ENCODE measurements at places on chromosomes 6 and 20.
A peak's percentile ranks its signal among the peaks of the same experiment; 100 is the strongest.

DNA sequence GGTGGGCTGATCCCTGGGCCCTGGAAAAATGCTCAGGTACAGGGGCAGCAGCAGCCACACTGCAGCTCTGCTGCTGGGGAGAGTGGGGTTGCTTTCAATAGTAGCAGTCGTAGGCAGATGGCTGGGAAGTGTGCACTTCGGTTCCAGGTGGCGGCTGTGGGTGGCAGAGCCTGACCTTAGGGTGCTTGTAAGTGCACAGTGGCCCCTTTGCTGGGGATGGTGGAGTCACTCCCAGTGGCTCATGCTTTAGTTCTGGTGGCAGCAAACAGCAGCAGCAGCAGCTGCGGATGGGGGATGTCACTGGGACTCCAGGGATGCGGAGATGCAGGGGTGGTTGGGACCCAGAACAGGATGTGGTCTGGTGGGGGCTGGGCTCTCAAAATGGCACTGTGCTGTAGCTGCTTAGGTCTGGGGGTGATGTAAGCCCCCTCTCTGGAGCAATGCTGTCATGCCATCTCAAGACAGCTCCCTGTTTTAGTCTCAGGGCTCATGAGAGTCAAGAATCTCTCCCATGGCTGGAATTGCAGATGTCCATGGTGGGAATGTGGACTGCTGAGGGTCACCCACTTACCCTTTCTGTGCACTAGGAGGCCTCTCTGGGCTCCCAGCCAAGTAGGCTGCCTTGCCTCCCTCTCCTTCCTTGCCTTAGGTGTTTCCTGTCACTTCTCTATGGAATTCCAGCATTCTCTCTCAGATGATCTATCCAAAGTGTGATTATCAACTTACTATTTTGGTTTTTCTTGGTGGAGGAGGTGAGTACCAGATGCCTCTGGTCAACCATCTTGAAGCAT is 146.7 kb upstream of the SLC22A23 start:
- DNase-seq: peak; percentile 47

GRCh38 chr6:77829736-77830135 is 176.9 kb downstream of the MEI4 start:
- DNase-seq: no peak

- no peak for DNase-seq
These were observed 457.4 kb upstream of the CDH4 start for GRCh38 chr20:60794674-60795073.

- DNase-seq: peak; percentile 81
These were observed 102.3 kb downstream of the HIVEP2 start for GRCh38 chr6:142842418-142843261.

- no peak for DNase-seq
These were observed 637 bp upstream of the SLC22A3 start for GRCh38 chr6:160347259-160348222.

- DNase-seq: no peak
These were observed 215.8 kb downstream of the UTRN start for GRCh38 chr6:144500892-144501291.

GRCh38 chr6:162941128-162941527 is 213.4 kb downstream of the PACRG start:
- DNase-seq: no peak

- DNase-seq: no peak
These were observed 12.0 kb upstream of the MRPS10 start for GRCh38 chr6:42229506-42230119.

- DNase-seq: no peak
These were observed 6.0 kb upstream of the PRL start for GRCh38 chr6:22302838-22303237.

- no peak for DNase-seq
These were observed 98.7 kb downstream of the TRIM27 start for GRCh38 chr6:28824793-28825731.

GRCh38 chr6:84350397-84350796 is 123.0 kb upstream of the CEP162 start:
- DNase-seq: no peak

GRCh38 chr20:626579-626978 is 16.5 kb upstream of the TCF15 start:
- no peak for DNase-seq

DNA sequence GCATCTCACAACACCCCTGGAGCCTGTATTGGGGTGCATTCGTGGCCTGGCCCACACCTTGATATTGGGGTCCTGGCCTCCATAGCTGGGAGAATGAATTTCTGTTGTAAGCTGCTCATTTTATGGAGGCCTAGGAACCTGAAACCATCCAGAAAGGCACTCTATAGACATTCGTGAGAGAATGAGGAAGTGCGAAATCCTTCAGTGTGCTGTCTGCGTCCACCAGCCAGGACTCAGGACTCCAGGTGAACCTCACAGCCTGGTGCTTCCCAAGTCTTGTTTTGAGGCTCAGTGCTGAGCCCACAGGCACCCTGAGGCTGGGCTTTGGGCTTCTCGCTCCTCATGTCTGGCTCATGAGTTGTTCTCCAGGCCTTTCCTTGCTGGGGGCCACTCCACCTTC is 11.9 kb upstream of the RBBP8NL start:
- DNase-seq: no peak

GRCh38 chr6:83480470-83480869 is 31.9 kb upstream of the PRSS35 start:
- no peak for DNase-seq

DNA sequence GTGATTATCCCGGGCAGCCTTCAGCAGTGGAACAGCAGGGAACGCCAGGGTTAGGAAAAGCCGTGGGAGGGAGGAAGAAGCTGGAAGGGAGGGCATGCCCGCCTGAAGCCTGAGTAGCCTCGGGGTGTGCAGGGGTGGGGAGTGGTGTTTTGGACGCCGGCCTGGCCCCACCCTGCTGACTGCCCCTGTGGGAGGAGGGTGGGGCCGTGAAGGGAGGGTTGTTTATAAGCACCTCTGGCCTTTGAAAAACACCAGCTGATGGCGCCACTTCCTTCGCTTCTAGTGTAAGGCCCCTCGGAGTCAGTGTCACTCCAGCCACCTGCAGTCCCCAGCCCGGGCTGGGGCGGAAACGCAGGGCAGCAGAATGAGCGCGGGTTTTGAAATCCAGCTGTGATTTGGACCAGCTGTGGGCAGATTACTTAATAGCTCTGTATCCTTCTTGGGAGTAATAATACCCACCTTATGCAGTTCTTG is 52.8 kb upstream of the BMP6 start:
- peak; percentile 54 for DNase-seq

- no peak for DNase-seq
These were observed 36.1 kb downstream of the NUS1 start for GRCh38 chr6:117711369-117711768.

GRCh38 chr20:24160563-24161281 is 172.1 kb upstream of the GGTLC1 start:
- DNase-seq: peak; percentile 47

GRCh38 chr6:46186583-46186982 is 15.8 kb upstream of the ENPP5 start:
- no peak for DNase-seq

DNA sequence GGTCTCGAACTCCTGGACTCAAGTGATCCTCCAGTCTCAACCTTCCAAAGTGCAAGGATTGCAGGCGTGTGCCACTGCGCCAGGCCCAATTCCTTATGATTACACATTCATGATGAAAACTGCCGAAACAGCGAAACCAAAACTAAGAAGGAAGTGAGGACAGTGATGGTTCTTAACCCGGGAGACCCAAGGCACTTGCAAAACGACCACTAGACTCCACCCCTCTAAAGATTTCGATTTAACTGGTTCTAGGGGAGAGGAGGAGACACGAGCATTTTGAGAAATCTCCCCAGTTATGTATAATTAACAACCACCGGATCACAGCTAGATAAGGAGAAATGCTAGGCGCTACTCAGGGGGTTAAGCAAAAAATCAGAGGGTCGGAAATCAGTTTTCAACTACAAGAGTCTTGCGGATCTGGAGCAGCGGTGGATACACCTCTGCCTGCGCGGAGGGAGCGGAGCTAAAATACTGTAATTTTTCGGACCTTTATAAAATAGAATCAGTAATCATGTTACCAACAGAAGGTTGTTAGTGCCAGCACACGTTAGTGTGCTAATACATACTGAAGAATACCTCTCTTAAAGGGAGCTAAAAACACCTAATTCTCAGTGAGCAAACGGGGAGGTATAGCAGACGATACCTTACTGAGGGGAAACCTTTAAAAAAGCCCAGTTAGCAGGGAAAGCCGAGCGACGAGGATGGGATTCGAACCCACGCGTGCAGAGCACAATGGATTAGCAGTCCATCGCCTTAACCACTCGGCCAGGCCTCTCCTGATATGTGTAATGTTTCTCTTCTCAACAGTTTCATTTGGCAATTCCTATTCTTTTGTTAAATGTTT is 60.0 kb upstream of the BTN3A2 start:
- peak; percentile 83 for DNase-seq

DNA sequence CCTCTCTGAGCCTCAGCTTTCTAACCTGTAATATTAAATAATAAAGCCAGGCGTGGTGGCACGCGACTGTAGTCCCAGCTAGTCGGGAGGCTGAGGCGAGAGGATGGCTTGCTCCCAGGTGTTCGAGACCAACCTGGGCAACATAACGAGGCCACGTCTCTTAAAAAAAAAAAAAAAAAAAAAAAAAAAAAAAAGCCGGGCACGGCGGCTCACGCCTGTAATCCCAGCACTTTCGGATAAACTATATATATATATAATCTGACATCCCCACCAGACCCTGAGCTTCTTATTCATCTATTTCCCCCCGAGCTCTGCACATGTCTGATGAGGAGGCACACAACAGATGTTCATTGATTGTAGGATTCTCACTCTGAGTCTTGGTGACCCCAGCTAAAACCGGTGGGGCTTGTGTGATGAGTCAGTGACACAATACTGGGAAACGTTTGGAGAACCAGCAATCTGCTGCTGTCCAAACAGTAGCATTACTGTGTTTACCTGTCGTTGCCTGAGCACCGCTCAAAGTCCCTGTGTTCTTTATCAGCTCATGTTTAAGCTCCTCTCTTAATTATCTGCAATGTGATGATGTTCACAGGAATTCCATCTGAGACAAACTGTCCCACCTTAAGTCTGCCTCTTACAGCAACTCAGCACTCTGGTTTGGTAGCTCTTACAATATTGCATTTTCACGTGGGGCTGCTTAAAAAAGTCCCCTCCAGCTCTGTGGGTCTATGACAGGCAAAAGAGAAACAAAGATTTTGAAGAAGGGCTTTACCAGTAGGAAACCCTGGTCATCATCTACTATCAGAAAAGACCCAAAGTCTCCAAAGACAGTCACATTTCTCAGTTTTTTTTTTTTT is 1.0 kb upstream of the SPATA2 start:
- peak; percentile 47 for DNase-seq

DNA sequence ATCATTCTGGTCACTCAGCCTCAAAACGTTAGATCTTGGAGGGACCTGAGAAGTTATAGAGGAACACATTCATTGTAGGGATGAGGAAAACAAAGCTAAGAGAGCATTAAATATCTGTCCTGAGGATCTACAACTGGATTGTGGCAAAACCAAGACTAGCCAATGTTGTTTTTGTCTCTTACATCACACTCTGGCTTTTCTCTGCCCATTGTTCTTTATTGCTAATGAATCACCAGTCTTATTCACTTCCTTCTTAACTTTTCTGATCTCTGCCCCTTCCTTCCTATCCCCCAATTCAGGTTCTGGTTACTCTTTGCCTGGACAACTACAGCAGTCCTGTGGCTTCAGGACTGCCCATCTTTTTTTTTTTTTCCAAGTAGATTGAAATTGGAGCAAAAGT is 57.0 kb upstream of the PREP start:
- DNase-seq: peak; percentile 70

GRCh38 chr20:40880063-40880728 is 148.4 kb upstream of the TOP1 start:
- DNase-seq: no peak

GRCh38 chr6:7264686-7265384 is 48.2 kb downstream of the SSR1 start:
- DNase-seq: no peak

DNA sequence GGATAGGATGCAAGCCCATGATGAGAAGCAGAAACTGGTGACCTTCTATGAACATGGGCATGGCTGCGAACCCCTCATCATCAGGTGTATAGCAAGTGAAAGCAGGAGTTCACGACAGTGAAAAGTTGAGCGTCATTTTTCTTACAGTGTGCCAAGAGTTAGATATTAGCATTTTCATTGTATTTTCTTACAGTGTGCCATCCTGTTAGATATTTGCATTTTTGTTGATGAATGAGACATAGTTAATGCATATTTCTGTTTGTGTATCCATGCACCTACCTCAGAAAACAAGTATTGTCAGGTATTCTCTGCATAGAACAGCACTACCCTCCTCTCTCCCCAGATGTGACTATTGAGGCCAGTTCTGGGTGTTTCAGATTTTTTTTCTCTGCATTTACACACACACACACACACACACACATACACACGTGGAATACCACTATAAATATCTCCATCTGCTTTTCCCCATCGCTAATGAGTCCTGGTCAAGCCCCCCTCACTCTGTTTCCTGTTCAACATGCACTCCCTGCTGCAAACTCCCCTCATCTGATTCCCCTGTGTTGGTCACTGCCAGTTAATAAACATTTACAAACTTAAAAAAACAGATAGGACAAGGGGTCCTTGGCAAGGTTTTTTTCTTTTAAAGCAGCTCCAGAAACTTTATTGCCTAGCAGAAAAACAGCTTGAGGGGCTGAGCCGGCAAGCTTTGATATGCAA is 41.7 kb downstream of the PLN start:
- DNase-seq: no peak

DNA sequence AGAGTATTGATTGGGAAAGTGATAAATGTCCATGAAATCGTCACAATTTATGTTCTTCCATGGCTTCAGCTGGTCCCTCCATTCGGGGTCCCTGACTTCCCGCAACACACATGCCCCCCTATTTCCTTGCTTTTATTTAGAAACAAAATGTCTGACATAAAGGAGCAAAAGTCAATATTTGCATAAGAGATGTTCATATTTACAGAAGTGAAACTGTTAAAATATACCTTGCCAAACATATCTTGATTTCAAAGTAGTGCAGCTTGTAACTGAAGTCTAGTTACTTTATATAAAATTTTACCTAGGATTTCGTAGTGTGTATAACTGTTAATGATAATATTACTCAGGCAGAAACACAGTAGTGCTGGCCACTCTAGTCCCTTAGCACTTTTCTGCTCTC is 548.9 kb upstream of the ADGRB3 start:
- DNase-seq: no peak

DNA sequence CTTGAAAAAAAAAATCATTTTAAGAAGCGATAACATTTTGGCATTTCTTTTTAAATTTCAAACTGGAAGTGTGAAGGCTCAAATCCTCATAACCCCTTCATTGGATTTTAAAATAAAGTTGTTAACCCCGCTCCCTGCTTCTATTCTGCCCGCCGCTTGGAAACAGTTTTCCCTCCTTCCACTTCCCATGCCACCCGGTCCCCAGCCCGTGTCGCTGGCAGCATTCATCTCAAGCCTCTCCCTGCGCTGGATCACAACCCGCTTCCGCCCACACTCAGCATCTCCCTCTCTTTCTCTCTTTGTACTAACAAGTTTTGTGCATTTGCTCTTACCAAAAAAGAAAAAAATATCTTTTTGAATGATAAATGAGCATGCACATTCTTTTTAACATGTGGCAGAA is 15.4 kb upstream of the PDE10A start:
- DNase-seq: no peak

DNA sequence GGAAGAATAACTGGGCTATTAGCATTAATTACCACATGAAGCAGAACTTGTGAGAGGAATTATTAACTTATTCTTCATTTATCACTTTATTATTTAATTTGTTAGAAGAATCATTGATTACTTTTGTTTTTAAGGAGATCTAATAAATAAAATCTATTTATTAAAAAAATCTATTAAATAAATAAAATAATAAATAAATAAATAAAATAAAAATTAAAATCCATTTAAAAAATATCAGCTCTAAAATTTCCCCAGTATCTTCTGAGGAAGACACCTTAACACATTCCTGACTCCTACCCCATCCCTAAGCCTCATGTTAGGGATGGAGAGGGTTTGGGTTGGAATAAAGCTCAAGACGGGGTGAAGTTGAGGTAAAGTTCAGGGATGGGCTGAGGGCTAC is 231.4 kb downstream of the CLIC5 start:
- no peak for DNase-seq
